ENCODE measurements at places on chromosomes 4 and X.
A peak's percentile ranks its signal among the peaks of the same experiment; 100 is the strongest.

GRCh38 chr4:155889031-155889793 is 14.3 kb upstream of the TDO2 start:
- no peak for DNase-seq

DNA sequence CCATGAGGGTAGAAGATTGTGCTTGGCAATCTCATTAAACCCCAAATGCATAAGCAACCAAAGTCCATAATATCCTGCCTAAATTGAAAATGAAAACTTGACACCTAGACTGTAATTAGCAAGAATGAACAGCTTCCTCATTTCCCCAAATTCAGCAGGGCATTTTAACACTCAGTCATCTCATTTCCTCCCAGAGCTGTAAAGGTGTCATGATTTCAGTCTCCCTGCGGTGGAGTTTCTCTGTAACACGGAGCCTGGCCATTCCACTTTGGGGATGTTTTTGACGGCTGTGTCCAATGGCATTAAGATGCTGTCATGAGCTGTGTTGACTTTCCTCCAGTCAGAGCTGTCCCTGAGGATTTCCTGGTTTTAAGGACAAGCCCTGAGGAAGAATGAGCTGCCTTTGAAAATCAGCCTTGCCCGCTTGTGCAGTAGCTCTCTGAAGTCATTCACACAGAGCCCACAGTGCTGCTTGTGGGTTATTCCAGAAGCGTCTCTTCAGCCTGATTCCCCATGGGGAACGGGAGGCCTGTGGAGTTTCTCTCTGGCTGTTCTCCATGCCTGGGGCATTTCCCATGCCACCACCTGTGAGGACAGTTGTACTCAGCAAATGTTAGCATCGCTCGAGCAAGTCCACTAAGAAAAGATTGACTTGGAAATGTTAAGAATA is 187.0 kb downstream of the MID1 start:
- no peak for DNase-seq

GRCh38 chrX:95441836-95442235 is 1242.8 kb upstream of the DIAPH2 start:
- no peak for DNase-seq

GRCh38 chrX:12360383-12360782 is 222.1 kb downstream of the FRMPD4 start:
- no peak for DNase-seq

GRCh38 chrX:40099055-40099958 is 1.5 kb upstream of the BCOR start:
- peak; percentile 55 for DNase-seq

- peak; percentile 17 for DNase-seq
Measured at GRCh38 chr4:152221816-152222516, 313.9 kb downstream of the FBXW7 start.

- DNase-seq: no peak
Measured at GRCh38 chr4:70703619-70704214, 15.4 kb downstream of the UTP3 start.

DNA sequence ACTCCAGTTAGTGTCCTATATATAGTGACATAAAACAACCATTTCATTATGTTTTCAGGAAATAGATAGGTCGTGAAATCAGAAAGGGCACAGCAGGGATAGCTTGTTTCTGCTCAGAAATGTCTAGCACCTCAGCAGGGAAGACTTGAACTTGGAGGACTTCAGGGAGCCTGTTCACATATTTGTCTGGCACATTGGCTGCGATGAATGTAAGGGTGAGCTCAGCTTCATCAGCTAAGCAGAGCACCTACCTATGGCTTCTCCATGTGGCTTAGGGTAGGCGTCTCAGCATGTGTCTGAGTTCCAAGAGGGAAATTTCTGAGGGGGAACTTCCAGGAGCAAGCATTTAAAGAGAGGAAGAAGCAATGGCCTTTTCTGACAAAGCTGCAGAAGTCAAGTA is 126.2 kb downstream of the PCDH10 start:
- DNase-seq: no peak

DNA sequence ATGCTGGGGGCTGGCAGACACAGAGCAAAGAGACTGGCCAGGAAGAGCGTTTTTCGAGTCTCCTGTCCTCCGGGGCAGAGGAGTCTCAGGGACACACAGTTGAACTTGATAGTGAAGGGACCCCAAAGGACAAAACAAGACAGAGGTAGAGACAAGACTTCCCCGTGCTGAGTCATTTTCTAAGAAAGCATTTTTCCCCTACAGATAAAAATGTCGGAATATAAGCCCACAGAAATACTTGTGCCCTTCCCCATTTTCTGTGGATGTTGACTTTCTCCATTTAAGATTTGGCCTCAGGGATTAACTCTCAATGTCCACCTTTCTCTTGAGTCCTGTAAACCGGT is 523 bp upstream of the BTK start:
- no peak for DNase-seq

DNA sequence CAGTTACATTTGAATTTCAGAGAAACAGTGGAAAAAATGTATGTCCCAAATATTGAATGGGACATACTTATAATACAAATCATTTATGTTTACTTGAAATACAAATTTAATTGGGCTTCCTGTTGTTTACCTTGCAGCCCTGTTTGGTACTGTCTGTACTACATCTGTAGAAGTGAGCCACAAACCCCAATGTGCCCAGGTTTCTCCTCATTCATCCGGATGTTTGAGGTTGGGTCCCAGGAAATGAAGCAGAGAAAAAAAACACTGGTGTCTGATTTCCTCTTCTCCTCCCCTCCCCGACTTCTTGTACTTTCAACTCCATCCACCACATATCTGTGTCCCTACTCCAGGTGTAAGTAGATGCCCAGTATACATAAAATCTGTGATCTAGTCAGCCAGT is 27.1 kb upstream of the SCRG1 start:
- DNase-seq: peak; percentile 79

GRCh38 chr4:157514711-157515110 is 294.2 kb downstream of the GRIA2 start:
- DNase-seq: no peak

- DNase-seq: no peak
Measured at GRCh38 chr4:80188801-80189458, 8.4 kb upstream of the PRDM8 start.

GRCh38 chr4:8599657-8600056 is 7.1 kb downstream of the CPZ start:
- no peak for DNase-seq

- DNase-seq: peak; percentile 45
Measured at GRCh38 chr4:183721207-183722081, 62.4 kb downstream of the TRAPPC11 start.

DNA sequence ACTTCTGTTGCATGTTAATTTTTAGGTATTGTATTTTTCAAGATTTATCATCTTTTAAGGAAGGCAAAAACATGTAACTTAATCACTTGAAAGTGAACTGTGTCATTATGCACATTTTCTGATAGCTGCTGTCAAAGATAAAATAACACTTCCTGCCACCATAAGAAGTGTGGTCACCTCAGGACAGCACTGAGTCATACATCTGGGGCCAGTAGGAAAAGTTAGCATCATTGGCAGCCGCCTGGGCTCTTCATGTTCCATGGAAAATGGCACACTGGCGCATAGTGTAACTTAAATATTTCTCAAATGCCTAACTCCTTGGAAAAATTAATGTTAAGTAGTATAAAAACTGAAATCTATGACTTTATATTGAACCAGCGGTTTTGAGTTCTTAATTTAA is 24.2 kb downstream of the CNKSR2 start:
- no peak for DNase-seq

- DNase-seq: no peak
Measured at GRCh38 chr4:1998296-1998695, 10.5 kb downstream of the NELFA start.

GRCh38 chrX:78377186-78377585 is 49.8 kb upstream of the CYSLTR1 start:
- no peak for DNase-seq

DNA sequence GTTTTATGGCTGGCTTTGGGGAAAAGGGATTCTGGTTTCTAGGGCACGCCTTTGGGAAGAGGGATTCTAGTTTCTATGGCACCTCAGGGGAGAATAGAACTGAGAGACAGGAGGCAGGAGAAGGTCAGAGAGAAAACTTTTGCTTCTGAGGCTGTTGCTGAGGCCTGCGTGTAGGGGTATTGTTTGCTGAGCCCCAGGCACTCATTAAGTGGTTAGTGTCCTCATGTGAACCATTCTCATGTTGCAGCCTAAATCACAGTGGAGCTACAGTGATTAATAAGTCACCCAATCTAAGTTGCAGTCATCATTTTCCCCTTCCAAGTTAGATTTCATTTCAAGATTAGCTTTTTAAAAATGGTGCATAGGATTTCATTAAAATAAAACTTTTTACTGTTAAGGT is 29.0 kb downstream of the VCX3A start:
- no peak for DNase-seq

GRCh38 chr4:62410371-62411003 is 1210.4 kb downstream of the ADGRL3 start:
- no peak for DNase-seq

- no peak for DNase-seq
Measured at GRCh38 chr4:188030401-188030800, 34.8 kb downstream of the ZFP42 start.

DNA sequence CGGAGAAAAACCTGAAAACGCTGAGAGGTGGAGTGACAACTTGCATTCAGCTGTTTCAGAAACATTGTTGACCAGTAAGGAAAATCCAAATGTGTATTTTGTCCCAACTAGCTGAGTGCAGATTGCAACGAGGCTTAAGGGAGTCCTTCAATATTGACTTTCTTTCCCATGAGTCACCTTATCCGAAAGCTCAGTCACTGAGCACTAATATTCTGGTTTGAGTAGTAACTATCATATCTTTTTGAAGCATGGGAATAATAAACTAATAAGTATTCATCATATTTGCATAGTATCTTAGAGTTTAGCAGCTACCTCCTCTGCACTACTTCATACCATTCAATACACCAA is 604.3 kb downstream of the PACRGL start:
- DNase-seq: no peak

DNA sequence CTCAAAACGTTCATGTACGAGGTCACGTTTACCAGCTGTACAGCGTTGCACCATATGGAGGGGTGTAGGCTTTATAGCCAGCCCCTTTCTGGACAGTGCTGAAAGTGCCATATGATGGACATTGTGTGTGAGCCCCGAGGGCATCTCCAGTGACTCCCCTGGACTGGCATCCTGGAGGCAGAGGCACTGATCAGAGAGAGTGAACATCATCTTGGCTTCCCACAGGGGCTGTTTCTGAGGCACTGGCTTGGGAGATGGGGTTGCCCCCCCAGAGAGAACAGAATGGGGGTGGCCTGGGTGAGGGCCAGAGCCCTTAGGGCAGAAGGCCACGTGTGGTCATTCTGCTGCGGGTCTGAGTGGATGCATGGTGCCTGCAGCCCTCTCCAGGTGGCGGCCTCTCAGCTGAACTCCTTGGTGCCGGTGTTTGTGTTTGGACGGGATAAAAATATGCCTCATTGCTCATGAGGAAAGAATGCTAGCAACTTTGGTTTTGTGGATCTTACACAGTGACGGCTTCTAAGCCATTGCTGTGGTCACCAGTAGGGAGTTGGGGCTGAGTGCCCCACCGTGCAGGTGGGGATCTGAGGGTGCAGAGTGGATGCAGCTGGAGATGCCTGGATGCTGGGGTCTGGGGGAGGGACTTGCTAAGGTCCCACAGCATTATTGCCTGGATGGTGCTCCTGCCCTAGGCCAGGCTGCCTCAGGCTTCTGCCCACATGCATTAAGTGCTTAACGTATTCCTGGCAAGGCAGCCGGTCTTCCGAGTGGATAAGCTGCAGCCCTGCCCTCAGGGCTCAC is 3.4 kb downstream of the WFS1 start:
- DNase-seq: no peak

- peak; percentile 69 for DNase-seq
Measured at GRCh38 chr4:6200011-6200921, at the start of gene JAKMIP1. Gene JAKMIP1 (minus strand): TSS chr4:6200549. CDS start chr4:6112850, 87,699 bp downstream.

DNA sequence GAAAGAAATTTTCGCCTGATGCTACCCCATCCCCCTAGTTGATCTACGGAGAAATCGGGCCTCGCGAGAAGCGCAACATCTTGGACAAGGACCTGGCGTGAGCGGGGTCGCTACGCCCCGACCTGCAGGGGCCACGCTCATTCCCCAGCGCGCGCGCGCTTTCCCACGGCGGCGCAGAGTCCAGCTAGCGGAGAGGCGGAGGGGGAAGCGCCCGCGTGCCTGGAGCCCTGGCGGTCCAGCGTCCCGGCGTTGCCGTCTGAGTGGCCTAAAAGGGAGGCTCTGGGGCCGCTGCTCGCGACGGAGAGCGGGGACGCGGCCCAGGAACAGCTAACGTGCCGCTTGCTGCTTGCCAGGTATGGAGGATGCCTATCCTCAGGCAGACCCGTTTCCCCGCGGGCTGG is 6.0 kb upstream of the SOX3 start:
- DNase-seq: no peak

- DNase-seq: no peak
Measured at GRCh38 chrX:149841929-149842328, 39.1 kb upstream of the MAGEA8 start.

DNA sequence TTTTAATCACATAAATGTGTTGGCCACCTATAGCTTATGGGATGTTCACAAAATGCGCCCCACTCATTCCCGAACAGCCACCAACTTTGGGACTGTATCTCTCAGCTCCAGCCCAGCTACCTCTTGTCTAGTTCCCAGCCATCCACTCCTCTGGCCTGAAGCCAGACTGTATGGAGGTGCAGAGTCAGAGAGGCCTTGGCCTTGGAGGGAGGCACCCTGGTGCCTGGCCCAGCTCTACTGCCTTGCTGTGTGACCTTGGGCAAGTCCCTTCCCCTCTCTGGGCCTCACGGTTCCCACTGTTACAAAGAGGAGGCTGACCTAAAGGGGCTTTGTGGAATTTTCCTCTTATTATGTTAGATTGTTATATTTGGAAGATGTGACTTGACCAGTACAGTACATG is 13.9 kb downstream of the MAMLD1 start:
- DNase-seq: no peak

GRCh38 chr4:78560296-78560963 is 8.9 kb downstream of the ANXA3 start:
- no peak for DNase-seq

DNA sequence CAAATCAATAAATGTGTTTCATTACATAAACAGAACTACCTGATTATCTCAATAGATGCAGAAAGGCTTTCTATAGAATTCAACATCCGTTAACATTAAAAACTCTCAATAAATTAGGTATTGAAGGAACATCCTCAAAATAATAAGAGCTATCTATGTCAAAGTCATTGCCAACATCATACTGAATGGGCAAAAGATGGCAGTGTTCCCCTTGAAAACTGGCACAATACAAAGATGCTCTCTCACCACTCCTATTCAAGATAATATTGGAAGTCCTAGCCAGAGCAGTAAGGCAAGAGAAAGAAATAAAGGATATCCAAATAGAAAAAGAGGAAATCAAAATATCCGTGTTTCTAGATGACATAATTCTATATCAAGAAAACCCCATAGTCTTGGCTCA is 466.4 kb downstream of the MAGEE1 start:
- no peak for DNase-seq

- DNase-seq: no peak
Measured at GRCh38 chrX:32514986-32515385, 696.4 kb downstream of the DMD start.
